ENCODE measurements at places on chromosomes 13 and 19.

- no peak for DNase-seq
Observed at GRCh38 chr13:31951215-31951678, 80.3 kb upstream of the FRY start.

DNA sequence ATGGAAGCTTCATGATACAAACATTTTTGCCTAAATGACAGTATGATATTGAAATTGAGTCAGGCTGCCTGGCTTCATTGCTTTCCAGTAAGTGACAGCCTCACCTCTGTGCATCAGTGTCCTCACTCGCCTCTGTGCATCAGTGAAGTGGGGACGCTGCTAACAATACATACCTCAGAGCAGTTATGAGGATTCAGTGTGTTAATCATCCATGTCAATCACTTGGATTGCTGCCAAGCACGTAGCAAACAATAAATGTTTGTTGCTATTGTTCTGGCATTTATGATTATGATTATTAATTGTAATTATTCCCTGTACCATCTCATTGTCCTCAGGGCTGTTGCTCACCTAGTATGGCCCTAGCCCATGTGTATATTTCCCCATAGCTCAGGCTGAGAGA lies 8.8 kb downstream of the PPP2R1A start:
- no peak for DNase-seq

- no peak for DNase-seq
Observed at GRCh38 chr13:39786091-39786490, 130.6 kb downstream of the COG6 start.

GRCh38 chr19:17681505-17682125 lies 6.5 kb downstream of the UNC13A start:
- peak; percentile 49 for DNase-seq

DNA sequence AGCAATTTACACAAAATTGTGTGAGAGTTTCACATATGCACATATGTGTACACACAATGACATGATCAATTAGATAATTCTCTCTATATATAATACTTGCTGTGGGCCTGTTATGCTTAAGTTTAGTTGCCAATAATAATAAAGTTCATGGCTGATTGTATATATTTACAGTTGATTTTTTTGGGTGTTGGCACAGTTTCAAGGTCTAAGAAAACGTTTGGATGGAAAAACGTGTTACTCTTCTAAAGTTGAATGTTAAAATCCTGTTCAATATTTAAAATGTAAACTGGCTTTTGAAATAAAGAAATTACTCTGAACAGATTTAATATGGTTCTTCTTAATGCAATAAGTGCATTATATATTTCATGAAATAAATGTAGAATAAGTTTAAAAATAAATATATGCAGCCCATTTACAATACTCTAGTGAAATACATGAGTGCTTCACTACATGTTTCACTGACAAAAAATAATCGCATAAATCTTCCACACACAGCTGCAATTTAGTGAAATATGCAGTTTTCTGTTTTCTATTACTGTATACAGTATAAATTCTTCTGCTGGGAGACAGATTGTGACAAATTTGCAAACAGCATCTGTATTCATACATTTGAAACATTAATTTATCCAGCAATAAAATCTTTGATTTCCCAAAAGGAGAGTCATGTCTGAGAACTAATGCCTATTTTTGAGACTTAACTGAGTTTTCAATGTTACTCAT lies 586.9 kb upstream of the KLHL1 start:
- no peak for DNase-seq

DNA sequence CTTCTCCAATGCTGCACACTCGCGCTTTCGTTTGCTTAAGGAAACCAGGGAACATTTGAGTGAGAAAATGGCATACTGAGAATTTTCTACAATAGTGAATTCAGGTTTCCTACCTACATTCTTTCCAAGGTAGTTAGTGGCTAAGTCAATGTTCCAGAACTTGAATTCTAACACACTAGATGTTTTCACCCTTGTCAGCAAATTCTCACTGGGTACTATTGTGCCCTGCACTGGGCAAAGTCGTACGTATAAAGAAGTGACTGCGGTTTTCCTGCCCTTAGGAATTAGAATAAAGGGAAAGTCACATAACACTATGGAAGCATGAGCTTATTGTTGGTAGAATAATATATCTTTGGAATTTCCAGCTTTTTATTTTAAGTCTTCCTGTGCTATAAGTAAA lies 119.2 kb upstream of the TNFSF11 start:
- no peak for DNase-seq

DNA sequence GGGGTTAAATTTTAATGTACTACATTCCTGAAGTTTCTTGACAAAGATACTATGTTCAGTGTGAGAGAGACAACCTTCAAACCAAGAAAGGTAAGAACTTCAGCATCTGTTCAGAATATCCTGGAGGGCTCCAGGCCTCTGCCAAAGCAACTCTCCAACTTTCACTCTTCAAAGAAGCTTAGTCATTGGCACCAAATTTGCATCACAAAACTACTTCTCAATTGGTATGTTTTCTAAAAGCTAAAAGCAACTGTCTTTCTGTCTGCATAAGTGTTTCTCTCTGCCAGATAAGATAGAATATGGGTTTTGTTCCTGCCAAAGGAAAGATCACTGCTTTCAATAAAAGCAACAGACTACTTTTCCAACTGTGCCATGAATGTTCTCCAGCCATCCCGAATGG lies 187.4 kb downstream of the SUCLA2 start:
- no peak for DNase-seq

GRCh38 chr13:78958006-78958405 lies 299.1 kb upstream of the OBI1 start:
- no peak for DNase-seq

- no peak for DNase-seq
Observed at GRCh38 chr13:110562036-110562597, 595 bp upstream of the RAB20 start.

- DNase-seq, result no peak
Observed at GRCh38 chr13:33316890-33317289, 31.3 kb upstream of the STARD13 start.

GRCh38 chr19:5961969-5962945 lies 15.7 kb downstream of the RANBP3 start:
- peak; percentile 29 for DNase-seq
